Stimulated activated naive CD8-positive, alpha-beta T cell treated with anti-CD3 and anti-CD28 coated beads, Interleukin-15, amount 100 ng/mL, for 72 hours (primary cell): ENCODE measurements at places on chromosomes 13 and 19.

DNA sequence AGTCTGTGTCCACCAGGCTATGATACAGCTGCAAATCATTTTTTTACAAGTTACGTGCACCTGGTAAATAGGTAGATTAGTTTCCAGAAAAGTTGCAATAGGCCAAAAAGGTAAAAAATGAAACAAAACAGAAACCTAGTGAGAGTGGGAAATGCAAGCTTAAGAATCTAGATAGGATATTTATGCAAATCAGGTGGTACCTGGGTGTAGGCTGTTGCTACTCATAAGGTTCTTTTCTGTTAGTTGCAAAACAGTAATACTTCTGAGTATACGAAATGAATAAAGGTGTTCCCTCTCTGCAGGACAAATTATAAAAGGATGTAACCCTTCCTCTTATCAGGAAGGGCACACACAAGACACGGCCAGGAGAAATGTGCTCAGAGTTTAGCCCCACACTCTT lies 97.9 kb downstream of the UGGT2 start:
- DNase-seq = no peak

- no peak for DNase-seq
These were observed 86.5 kb downstream of the TNFSF11 start for GRCh38 chr13:42660333-42660965.

DNA sequence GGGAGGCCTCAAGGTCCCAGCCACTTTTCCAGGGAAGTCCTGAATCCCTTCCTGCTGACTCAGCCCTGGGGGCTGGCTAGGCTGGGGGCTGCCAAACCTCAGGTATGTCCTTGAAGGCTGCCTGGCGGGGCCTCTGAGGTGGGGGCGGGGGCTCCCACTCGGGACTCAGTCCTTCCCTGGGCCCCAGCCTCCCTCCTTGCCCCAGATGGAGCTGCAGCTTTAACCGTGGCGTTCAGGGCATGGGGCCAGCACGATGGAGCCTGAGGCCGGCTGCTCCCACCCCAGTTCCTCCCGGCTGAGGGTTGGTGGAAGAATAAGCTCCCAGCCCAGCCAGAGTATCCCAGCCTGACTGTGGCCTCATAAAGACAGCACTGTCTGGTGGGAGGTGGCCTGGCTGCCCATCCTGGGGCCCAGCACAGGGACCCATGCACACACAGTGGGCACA lies 12.4 kb downstream of the CILP2 start:
- DNase-seq = no peak

DNA sequence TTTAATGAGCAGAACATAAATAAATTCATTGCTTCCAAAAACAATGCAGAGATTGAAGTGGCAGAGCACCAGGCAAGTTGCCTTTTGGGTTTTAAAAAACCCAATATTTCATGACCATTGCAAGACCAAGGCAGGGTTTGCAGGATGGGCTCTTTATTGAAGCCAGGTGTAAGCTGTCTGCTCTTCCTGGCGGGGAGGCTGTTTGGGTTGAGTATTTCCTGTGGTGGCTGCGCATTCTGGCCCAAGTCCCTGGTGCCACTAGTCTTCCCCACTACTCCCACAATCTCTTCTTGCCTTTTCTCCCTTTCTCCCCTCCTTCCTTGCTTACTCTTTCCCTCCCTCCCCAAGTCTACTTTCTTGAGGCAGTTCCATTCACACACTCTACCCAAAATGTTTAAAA lies 116.4 kb downstream of the AKAP11 start:
- no peak for DNase-seq

- DNase-seq = no peak
These were observed 10.7 kb downstream of the ZNF846 start for GRCh38 chr19:9757544-9758501.

- no peak for DNase-seq
These were observed 109.8 kb upstream of the GPC6 start for GRCh38 chr13:93116809-93117208.

DNA sequence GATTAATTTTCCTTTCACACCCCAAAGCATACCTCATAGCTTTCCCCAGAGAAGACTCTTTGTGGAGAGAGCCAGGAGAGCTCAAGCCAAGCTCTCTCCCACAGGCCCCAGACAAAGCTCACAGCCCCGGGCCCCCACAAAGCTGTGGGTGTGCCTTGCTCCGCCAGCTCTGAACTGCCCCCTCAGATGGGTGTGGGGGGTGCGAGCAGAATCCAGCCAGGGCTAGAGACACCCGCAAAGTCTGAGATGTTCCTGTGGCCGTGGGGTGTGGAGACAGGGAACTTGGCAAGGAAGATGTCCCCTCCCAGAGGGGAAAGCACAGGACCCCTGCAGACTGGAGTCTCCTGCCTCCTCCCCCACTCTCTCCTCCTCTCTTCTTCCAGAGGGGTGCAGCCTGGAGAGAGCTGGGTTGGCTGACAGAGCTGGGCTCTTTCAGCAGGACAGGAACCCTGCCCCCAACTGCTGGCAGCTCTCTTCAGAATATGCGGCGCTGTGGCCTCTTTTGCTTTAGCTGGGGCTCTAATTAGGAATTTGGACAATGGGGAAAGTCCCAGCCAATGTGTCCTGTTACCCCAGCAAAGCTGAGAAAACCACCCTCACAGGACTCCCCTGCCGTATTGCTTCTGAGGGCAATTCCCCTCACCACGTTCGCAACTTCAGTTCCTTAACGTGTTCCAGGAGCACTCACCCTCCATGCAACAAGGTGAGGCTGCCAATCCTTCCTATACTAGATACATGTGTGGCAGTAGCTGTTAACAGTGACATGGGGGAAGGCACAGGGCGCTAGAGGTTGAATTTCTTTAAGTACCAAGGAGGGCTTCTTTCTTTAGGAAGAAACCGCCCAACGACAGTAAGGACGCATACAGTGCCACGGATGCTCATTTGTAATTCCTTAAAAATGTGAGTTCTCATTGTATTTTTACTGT lies 170.0 kb downstream of the COL4A1 start:
- DNase-seq = no peak

GRCh38 chr19:35119578-35120155 lies 4.0 kb downstream of the FXYD3 start:
- DNase-seq = no peak

- DNase-seq = no peak
These were observed 120.6 kb upstream of the IRS2 start for GRCh38 chr13:109906976-109907375.

GRCh38 chr19:41000310-41000737 lies 9.2 kb downstream of the CYP2B6 start:
- DNase-seq = no peak

- DNase-seq = no peak
These were observed 7.6 kb downstream of the POU4F1 start for GRCh38 chr13:78595495-78596398.

- peak; percentile 17 for DNase-seq
These were observed 203.1 kb upstream of the EDNRB start for GRCh38 chr13:78121459-78122348.

GRCh38 chr13:37665420-37665819 lies 66.9 kb upstream of the POSTN start:
- no peak for DNase-seq

- no peak for DNase-seq
These were observed 16.9 kb downstream of the KCTD15 start for GRCh38 chr19:33813391-33814101.

GRCh38 chr13:49357694-49358093 lies 86.2 kb downstream of the CAB39L start:
- no peak for DNase-seq

GRCh38 chr19:35346193-35347052 lies 1.3 kb upstream of the FFAR1 start:
- peak; percentile 89 for DNase-seq

DNA sequence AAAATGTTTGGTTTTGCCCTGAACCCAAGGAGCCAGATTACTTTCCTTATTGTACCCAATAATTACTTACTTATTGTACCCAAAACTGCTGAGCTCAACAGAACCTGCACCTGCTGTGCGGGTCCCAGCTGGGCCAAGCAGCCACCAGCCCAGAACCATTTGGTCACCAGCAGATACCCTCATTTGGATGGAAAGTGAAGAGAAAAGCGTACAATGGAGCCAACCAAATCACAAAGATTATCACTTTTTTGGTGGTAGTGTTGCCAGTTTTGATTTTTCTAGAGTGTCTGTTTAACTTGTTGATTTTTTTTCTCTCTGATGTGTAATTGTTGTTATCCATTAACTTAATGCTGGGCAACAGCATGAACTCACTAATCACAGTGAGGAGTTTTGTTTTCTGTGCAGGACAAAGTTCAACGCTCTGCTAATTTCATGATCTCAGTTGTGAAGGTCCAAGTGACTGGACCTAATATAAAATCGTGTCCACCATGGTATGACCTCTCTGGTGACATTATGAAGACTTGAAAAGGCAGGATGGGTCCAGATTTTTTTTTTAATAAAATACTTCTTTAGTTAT lies 23.8 kb downstream of the SPATA13 start:
- no peak for DNase-seq

- peak; percentile 56 for DNase-seq
These were observed 43.3 kb downstream of the VWA8 start for GRCh38 chr13:41917641-41918040.

DNA sequence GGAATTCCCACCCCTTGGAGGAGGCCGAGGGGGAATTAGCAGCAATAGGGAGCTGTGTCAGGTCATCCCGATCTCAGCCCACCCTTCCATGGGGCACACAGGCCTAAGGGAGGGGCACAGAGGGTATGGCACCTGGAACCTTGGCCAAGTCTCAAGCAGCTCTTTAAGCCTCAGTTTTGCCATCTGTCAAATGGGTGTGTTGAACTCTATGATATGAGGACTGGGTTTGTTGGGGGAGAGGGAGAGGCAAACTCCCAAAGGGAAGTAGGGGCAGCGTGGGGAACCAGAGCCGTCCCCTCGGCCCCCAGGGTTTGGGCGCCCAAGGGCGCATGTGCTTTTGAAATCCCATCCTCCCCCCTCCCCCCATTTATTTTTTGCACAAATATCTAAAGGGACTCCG lies 49.7 kb downstream of the COLGALT1 start:
- DNase-seq = no peak

DNA sequence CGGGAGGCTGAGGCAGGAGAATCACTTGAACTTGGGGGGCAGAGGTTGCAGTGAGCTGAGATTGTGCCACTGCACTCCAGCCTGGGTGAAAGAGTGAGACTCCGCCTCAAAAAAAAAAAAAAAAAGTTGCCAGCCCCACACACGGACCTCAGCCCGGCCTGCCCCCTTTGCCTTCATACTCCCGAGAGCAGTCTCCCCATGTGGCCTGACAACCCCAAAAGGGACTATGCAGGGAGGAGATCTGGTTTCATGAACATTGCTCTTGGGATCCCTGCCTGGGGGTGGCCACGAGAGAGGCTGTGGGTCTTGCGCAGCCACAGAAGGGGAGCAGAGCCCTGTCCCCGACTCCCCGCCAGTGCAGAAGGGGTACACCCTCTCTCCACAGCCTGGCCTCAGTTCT lies 30.9 kb upstream of the ADGRE5 start:
- DNase-seq = no peak

DNA sequence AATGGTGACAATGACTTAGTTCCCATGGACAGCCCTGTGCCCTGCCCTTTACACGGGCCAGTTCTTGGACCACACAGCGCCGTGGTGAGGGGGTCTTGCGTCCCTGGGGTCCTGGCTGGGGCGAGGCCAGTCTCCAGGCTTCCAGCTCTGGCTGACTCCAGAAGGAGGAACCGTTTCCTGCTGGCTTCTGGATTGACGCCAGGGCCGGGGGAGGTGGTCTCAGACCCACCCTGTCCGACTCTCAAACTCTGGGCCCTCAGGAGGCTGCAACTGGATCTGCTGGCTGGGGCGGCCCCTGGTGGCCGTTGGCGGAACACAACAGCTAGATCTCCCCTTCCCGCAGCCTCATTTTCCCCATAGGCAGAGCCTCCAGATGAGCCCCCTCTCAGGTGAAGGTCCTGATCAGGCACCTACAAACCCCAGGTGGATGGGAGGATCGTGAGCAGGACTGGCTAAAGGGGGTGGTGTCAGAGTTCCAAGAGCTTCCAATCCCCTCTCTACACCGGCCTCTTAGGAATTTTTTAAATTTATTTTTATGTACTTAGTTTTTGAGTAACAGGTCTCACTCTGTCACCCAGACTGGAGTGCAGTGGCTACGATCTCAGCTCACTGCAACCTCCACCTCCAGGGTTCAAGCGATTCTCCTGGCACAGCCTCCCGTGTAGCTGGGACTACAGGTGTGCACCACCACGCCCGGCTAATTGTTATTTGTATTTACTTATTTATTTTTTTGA lies 8.0 kb downstream of the CCDC194 start:
- peak; percentile 60 for DNase-seq
